Ovary (tissue), 10 donors: ENCODE measurements at places on chromosomes 6 and 20.

DNA sequence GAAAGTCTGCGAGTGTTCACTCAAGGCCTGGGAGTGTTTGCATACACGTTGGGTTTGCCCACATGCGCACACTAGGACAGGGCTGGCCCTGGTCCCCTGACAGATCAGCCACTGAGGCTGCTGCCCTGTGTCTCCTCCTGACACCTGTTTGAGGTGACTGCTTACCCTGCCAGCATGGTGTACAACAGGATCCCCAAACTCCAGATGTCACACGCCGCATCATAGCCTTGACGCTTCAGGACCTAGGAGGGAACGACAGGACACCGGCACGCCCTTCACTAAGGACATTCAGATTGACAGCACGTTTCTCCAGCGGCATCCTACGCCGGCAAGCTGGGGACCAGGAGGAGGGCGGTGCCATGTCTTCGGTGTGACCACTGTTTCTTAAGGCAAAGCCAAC is 37.0 kb upstream of the MPC1 start:
- no peak for DNase-seq
- no peaks in the 10 kb centered on the region for H3K27me3 ChIP-seq
- no peaks in the 10 kb centered on the region for H3K36me3 ChIP-seq

DNA sequence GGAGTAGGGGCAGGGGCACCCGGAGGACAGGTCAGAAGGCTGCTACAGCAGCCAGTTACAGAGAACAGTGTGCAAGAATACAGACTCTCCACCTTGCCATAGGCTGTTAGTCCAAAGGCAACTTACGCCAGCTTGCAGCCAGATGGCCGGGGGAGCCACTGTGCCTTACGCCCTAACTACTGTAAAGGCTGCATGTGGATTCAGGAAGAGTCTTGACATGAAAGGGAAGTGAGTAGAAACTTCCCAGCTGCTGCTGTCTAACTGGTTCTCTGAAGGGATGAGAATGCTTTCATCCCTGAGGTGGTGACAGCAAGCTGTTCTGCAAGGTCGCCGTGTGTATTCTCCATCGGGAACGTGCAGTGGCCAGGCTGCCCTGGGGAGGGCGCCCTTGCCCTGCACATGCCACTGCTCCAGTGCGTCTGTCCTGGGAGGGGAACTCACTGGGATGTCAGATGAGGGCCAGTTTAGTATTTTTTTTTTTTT is 46.1 kb downstream of the LYRM4 start:
- H3K4me3 ChIP-seq: no peak overlapping the region
- H3K27ac ChIP-seq: no peak overlapping the region
- no peaks in the 10 kb centered on the region for H3K36me3 ChIP-seq
- no peaks in the 10 kb centered on the region for H3K4me1 ChIP-seq

DNA sequence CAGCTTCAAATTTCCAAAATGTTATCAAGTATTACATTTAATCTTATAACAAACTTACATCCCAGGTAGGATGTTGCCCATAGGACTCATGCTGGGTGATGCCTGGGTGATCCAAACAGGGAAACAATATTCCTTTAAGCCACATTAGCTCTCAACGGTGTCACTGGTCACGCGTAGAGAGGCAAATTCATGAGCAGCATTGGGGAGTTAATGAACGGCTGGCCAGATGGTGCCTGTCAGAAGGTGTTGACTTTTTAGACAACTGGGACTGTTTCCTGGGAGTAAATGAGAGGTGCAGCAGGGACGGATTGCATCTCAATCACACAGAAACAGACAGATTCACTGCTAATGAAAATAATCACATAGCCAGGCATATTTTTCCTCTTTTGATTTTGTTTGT is 83.3 kb upstream of the ID4 start:
- no peaks in the 10 kb centered on the region for H3K36me3 ChIP-seq
- no peak for DNase-seq
- H3K4me3 ChIP-seq: no peak overlapping the region
- no peaks in the 10 kb centered on the region for H3K27me3 ChIP-seq

- H3K27me3 ChIP-seq: no peaks in the 10 kb centered on the region
- no peaks in the 10 kb centered on the region for H3K36me3 ChIP-seq
- DNase-seq: no peak
- H3K4me1 ChIP-seq: no peaks in the 10 kb centered on the region
- no peak overlapping the region for H3K27ac ChIP-seq
- no peak overlapping the region for H3K4me3 ChIP-seq
Observed at GRCh38 chr6:27065183-27065582, 182.3 kb upstream of the PRSS16 start.

- no peaks in the 10 kb centered on the region for H3K4me1 ChIP-seq
- H3K4me3 ChIP-seq: no peak overlapping the region
- no peak overlapping the region for H3K27ac ChIP-seq
- no peak for DNase-seq
- H3K27me3 ChIP-seq: no peaks in the 10 kb centered on the region
Observed at GRCh38 chr6:34638834-34639736, 57.5 kb downstream of the ILRUN start.

- H3K4me3 ChIP-seq: no peak overlapping the region
- H3K27me3 ChIP-seq: no peaks in the 10 kb centered on the region
- no peak overlapping the region for H3K27ac ChIP-seq
- no peaks in the 10 kb centered on the region for H3K36me3 ChIP-seq
Observed at GRCh38 chr6:120938876-120939472, 395.3 kb downstream of the TBC1D32 start.
